ENCODE measurements at places on chromosomes 2 and 18. TPM values are rescaled to one million over a fixed set of nuclear protein-coding genes. Genes with fewer than 3 reads are reported as not detected.

Gene KLHL41
- total RNA-seq = not detected

Gene MOGAT1
- total RNA-seq = not detected

Gene ANKRD30B
- total RNA-seq = 0.33 TPM

Gene NLRC4
- not detected for total RNA-seq

Gene IL36B
- total RNA-seq = not detected

Gene LBX2
- 0.97 TPM for total RNA-seq

Gene TCF23
- total RNA-seq = not detected

Gene SRD5A2
- not detected for total RNA-seq

Gene TMEM178A
- total RNA-seq = not detected

Gene CD8B
- not detected for total RNA-seq

Gene RTP5
- not detected for total RNA-seq

Gene MCM6
- 23.6 TPM for total RNA-seq
